AG04449 (cell line): ENCODE measurements at places on chromosomes 4 and X.

DNA sequence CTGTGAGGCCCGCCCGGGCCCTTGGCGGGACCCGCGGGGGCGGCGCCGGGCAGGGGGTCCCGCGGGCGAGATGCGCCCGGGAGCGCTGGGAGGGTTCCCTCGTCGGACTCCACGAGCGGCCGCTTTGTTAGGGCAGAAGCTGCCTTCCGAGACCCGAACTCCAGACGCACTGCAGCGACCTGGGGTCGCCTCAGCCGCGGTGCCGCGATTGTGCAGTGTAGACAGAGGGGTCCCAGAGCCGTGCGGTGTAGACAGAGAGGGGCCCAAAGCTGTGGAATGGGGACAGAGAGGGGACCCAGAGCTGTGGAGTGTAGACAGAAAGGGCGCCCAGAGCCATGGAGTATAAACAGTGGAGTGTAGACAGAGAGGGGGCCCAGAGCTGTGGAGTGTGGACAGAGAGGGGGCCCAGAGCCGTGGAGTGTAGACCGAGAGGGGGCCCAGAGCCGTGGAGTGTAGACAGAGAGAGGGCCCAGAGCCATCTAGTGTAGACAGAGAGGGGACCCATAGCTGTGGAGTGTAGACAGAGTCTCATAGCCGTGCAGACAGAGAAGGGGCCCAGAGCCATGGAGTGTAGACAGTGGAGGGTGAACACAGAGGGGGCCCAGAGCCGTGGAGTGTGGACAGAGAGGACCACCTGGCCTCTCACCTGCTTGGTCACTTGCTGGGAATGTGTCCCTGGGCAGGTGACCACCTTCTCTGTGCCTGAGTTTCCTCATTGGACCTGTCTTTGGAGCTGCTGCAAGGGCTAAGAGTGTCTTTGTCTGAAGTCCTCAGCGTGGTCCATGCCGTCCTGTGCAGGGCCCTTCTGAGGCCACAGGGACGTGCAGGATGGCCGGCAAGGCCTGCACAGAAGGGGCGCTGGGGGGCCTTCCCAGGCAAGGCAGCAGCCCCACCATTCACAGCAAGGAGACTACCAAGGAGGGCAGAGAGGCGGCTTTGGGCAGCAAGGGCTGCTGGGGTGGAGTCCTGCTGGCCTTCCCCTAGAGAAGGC is 875 bp downstream of the RGS12 start:
- DNase-seq = no peak

DNA sequence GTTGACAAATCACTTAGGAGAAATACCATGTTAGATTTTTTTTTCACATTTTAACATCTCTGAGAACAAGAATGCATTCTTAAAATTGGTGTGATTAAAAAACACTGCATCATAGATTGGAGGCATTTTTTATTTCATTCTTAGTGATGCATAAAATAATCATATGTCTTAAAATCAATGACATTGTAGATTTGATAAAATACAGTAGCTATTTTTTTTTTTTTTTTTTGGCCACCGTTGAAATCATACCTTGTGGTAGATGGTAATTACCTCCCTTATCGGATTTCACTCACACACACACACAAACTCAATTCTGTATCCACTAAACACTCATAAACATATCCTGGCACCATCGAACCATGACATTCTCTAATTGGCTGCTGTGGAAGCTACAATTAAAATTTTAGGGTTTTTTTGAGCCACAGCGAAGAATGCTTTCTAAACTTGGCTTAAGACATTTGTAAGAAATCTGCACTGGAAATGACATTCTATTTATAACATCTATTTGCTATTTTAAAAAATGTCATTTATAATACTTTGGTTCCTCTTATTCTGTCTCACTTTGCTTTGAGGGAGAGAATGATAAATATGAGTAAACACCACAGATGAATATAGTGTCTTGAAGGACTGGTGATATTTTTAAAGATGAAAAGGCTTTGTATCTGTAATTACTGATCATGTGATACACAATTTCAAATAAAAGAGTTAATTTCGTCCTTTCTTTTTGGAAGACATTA is 60.1 kb downstream of the CCSER1 start:
- DNase-seq = no peak

- no peak for DNase-seq
Observed at GRCh38 chrX:144730471-144730870, 516.8 kb upstream of the SPANXN1 start.

DNA sequence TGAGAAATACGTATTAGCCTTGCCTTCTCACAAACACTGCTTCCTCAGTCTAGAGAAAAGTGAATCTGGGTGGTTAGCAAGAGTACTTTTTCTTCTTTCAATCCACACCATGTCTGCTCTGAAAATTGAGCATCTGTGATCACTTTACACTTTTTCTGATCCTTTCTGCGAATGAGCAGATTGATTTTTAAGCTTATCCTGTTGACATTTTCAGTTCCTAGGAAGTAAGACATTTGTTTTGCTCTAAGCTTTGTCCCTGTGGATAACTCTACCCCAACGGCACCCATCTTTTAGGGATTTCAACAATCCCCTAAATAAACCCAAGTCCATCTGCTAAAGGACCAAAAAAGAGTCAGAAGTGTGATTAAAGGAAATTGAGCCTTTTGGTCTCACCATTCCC is 487.5 kb downstream of the IQCM start:
- DNase-seq = no peak

GRCh38 chrX:134764202-134764785 is 106.0 kb upstream of the PLAC1 start:
- DNase-seq = no peak

DNA sequence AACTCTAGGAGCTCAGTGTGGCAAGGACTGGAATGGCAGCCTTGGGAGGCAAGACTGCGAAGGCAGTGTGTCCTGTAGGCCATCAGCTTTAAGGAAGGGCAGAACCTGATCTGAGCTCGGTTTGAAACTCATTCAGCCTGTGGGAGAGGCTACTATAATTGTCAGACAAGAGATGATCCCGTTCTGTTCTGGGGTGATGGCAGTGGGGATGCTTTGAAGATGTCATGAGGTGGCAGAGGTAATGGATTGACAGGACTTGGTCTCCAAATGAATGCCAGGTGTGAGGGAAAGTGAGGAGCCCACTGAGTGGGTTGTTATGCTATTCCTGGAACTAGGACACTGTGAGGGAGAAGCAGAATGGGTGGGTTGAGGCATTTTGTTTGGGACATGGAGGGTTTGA is 144.9 kb downstream of the PJA1 start:
- DNase-seq = no peak

- no peak for DNase-seq
Observed at GRCh38 chr4:130573742-130574141, 1477.8 kb downstream of the C4orf33 start.

DNA sequence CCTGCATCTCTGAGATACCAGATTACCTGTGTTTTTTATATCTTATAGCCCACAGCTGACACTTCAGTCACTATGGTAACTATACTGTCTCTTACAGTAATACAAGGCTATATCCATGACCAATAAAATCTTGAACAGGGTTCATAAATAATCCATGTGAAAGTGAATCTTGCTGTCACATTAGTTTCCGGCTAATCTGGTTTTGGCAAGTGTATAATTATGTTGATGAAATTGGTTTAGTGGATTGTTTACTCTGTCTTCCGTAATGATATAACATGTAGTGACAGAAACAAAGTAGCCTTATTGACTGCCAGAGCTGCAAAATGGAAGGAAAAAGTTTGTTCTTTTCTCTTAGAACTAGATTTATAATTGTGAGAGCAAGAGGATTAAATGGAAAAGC is 686.6 kb upstream of the PABPC4L start:
- no peak for DNase-seq

GRCh38 chr4:111512081-111512783 is 633.0 kb upstream of the FAM241A start:
- peak; percentile 75 for DNase-seq

- DNase-seq = no peak
Observed at GRCh38 chrX:80537096-80537495, 116.8 kb downstream of the TENT5D start.

DNA sequence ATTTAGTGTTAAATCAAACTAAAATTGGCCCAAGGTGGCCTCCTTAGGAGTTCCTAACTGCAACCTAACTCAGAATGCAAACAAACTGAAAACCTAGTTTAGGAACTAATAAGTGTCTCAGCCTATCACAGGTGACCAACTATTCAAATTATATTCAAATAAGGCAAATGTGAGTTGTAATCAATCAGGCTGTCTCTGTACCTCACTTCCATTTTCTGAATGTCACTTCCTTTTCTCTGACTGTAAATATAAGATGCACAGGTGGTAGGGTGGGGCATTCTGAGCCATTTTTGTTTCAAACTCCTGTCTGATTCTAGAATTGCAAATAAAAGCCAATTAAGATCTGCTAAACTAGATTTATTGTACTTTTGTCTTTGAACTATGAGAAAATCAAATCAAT is 401.5 kb downstream of the PPP3CA start:
- no peak for DNase-seq
